Esophagus squamous epithelium (tissue), 5 donors: ENCODE measurements at places on chromosomes 11 and 22. TPM values are rescaled to one million over a fixed set of nuclear protein-coding genes. Genes with fewer than 3 reads are reported as not detected.

DNA sequence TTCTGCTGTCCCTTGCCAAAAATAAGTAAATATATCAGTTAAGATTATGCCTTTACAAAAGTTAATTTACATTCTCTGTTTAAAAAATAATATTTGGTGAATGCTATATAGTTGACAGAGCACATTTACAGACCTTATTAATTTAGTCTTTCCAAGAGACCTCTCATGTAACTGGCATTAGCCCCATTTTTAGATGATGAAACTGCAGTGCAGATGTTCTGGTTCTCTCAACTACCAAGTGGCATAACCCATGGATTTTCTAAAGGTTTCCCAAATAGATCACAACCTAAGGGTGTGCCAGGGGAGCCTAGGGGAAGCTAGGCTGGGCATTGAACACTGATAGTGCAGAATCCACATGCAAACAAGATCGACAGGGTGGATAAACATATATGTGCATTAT is 88.5 kb downstream of the RNF169 start:
- H3K27ac ChIP-seq, result no peak overlapping the region
- H3K4me1 ChIP-seq, result no peaks in the 10 kb centered on the region
- no peaks in the 10 kb centered on the region for H3K27me3 ChIP-seq

- H3K4me3 ChIP-seq, result peak overlapping the region; percentile 50
- peak; percentile 22 for DNase-seq
- H3K4me1 ChIP-seq, result peaks cover 37% of the 10 kb centered on the region
- peak overlapping the region; percentile 84 for H3K27ac ChIP-seq
- no peaks in the 10 kb centered on the region for H3K36me3 ChIP-seq
- no peaks in the 10 kb centered on the region for H3K27me3 ChIP-seq
Observed at GRCh38 chr22:35840302-35840739, 122.6 kb downstream of the APOL5 start.

GRCh38 chr22:29539105-29539504 is 14.5 kb downstream of the THOC5 start:
- peaks cover 99% of the 10 kb centered on the region for H3K36me3 ChIP-seq
- no peak overlapping the region for H3K4me3 ChIP-seq
- H3K27ac ChIP-seq, result no peak overlapping the region
- H3K27me3 ChIP-seq, result no peaks in the 10 kb centered on the region
- no peaks in the 10 kb centered on the region for H3K4me1 ChIP-seq

DNA sequence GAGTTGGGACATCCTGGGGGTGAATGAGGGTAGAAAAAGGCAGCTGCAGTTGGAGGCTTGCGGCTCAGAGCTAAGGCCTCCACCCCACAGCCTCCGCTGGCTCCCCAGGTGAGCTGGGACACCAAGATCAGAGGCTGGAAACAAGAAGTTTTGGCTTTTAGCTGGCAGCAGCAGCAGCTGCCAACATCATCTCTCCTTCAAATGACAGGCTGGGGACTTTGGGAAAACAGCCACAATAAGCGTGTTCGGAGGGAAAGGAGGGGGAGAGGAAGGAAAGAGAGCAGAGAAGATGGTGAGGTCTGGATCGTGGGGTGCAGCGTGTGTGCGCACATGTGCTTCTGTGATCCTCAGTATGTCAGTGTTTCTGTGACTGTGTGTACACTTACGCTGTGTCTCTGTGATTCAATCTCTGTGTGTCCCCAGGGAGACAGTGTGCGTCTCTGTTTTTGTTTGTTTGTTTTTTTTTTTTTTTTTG is 62.0 kb upstream of the RASD2 start:
- no peaks in the 10 kb centered on the region for H3K36me3 ChIP-seq
- H3K27ac ChIP-seq, result no peak overlapping the region
- peaks cover 36% of the 10 kb centered on the region for H3K4me1 ChIP-seq
- H3K27me3 ChIP-seq, result no peaks in the 10 kb centered on the region
- no peak for DNase-seq

WNT7B gene
- total RNA-seq, result 15.8 TPM

GRCh38 chr11:44799012-44799411 is 72.2 kb downstream of the TSPAN18 start:
- no peak for DNase-seq
- H3K36me3 ChIP-seq, result no peaks in the 10 kb centered on the region
- no peaks in the 10 kb centered on the region for H3K27me3 ChIP-seq
- H3K4me1 ChIP-seq, result peaks cover 9% of the 10 kb centered on the region
- no peak overlapping the region for H3K4me3 ChIP-seq
- no peak overlapping the region for H3K27ac ChIP-seq

GRCh38 chr11:129699711-129700304 is 115.8 kb upstream of the TMEM45B start:
- peaks cover 12% of the 10 kb centered on the region for H3K4me1 ChIP-seq
- no peak overlapping the region for H3K4me3 ChIP-seq
- H3K27me3 ChIP-seq, result no peaks in the 10 kb centered on the region
- H3K36me3 ChIP-seq, result no peaks in the 10 kb centered on the region
- H3K27ac ChIP-seq, result no peak overlapping the region
- DNase-seq, result no peak

DNA sequence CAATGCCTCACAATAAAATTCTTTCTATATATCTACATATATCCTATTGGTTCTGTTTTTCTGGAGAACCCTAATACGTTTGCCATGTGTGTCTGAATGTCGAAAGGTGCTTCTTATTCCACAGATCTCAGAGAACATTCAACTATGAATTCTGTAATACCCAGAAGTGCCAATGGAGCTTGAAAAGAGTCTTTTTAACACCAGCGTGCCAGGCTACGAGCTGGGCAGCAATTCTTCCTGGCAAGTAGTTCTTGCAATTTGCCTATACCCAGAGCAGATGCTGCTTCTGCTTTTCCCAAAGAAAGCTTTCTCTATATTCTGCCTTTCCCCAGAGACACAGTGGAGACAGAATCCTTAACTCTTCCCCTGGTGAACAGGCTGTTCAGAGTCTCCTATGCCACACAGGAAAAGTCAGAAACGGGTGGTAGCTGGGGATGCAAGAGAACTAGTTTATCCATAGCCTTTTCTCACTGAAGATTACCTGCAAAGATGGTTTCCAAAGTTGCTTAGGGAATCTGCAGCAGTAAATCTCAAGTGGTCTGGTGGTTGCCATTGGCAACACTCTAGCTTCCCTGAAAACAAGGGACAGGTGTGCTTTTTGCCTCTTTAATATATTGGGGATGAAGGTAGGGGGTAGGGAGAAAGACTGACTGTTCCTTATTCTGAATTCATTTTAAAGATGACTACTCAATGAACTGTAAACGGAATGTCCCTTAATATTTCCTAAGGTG is 16.8 kb upstream of the PAFAH1B2 start:
- no peaks in the 10 kb centered on the region for H3K4me1 ChIP-seq
- H3K36me3 ChIP-seq, result no peaks in the 10 kb centered on the region
- no peak overlapping the region for H3K4me3 ChIP-seq
- no peak overlapping the region for H3K27ac ChIP-seq
- no peaks in the 10 kb centered on the region for H3K27me3 ChIP-seq

ZNF70 gene
- 1.1 TPM for total RNA-seq

DNA sequence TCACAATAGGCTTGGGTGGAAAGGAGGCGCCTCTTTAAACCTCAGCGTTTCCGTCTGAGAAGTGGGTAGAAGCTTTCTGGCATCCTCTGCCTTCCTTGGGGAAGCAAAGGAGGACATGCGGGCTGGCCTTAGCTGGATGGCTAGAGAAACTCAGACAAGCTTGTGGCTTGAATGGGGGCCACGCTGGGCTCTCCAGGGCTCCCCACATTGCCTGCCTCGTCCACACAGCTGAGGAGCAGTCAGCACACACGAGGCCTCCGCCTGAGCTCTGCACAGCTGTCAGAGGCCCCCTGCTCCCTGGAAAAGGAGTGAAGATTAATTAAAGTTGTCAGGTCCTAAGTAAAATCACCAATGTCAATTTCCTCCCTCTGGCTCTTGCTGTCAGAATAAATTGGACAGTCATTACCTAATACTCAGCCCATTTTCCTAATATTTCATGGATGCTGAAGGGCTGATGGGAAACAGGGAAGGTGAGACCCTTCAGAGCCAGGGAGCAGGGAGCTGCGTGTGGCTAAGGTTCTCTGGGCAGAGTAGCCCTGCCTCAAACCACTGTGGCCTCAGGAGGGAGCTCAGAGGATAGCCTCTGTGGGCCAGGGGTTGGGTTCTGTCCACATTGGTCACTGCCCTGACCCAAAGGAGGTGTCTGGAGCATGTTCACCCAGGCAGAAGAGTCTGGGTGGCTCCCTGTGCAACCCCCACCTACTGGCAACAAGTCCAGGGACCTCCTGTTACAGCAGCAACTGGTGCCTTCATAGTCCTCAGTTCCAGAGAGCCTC is 118.3 kb upstream of the CD82 start:
- H3K4me1 ChIP-seq, result no peaks in the 10 kb centered on the region
- peaks cover 30% of the 10 kb centered on the region for H3K27me3 ChIP-seq
- H3K27ac ChIP-seq, result no peak overlapping the region
- H3K36me3 ChIP-seq, result no peaks in the 10 kb centered on the region
- no peak overlapping the region for H3K4me3 ChIP-seq

DNA sequence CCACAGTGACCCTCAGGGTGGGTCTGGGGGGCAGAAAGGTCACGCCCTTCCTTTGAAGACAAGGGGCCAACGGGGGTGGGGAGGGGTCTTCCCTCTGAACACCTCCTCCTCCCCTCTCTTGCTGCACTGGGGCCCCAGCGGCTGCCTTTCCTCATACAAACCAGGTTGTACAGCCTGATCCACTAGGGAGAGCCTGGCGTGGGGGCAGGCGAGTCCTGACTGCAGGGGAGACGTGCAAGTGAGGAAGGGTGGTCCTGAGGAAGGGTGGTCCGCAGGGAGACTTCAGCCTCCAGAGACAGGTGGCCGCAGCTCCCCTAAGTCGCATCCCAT is 43.6 kb upstream of the LINC01488 start:
- H3K27me3 ChIP-seq, result no peaks in the 10 kb centered on the region
- H3K4me3 ChIP-seq, result no peak overlapping the region
- no peak overlapping the region for H3K27ac ChIP-seq
- no peaks in the 10 kb centered on the region for H3K36me3 ChIP-seq

GRCh38 chr11:130399196-130399595 is 29.2 kb downstream of the ADAMTS8 start:
- H3K27ac ChIP-seq, result no peak overlapping the region
- no peaks in the 10 kb centered on the region for H3K36me3 ChIP-seq
- H3K4me1 ChIP-seq, result peaks cover 29% of the 10 kb centered on the region
- DNase-seq, result no peak
- H3K27me3 ChIP-seq, result no peaks in the 10 kb centered on the region

DNA sequence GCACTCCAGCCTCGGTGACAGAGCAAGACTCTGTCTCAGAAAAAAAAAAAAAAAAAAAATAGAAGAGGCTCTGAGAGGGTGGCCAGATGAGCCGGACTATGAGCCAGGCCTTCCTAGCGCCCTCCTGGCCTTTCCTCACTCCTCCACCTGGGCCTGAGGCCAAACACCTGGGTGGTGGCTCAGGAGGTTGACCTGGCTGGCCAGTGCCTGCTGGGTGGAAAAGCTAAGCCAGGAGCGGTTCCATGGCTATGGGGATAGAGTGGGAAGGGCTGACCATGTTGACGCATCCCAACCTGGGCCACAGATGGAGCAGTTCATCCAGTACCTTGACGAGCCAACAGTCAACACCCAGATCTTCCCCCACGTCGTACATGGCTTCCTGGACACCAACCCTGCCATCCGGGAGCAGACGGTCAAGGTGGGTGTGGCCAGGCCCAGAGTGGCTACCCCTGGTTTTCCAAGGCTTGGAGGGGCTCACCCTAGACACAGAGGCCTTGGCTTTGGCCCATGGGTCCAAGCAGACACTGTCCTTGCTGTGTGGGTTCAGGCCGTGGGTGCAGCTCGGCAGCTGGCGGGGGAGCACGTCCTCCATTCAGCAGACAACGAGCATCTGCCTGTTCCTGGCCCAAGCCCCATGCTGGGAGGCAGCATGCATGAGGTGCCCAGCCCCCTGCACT is 7.6 kb downstream of the SCYL1 start:
- H3K4me1 ChIP-seq, result peaks cover 5% of the 10 kb centered on the region
- no peak overlapping the region for H3K4me3 ChIP-seq
- no peak for DNase-seq
- peaks cover 35% of the 10 kb centered on the region for H3K36me3 ChIP-seq
- no peaks in the 10 kb centered on the region for H3K27me3 ChIP-seq
- H3K27ac ChIP-seq, result no peak overlapping the region

LRRC75B gene
- 4.0 TPM for total RNA-seq

- H3K27ac ChIP-seq, result no peak overlapping the region
- H3K27me3 ChIP-seq, result no peaks in the 10 kb centered on the region
- no peak overlapping the region for H3K4me3 ChIP-seq
- no peaks in the 10 kb centered on the region for H3K4me1 ChIP-seq
- DNase-seq, result no peak
Observed at GRCh38 chr11:121321614-121322243, 29.2 kb downstream of the SC5D start.

- peak overlapping the region; percentile 83 for H3K27ac ChIP-seq
- H3K4me1 ChIP-seq, result peaks cover 37% of the 10 kb centered on the region
- DNase-seq, result no peak
- H3K4me3 ChIP-seq, result peak overlapping the region; percentile 74
Observed at GRCh38 chr22:31629741-31630184, 32.3 kb downstream of the PISD start.

DNA sequence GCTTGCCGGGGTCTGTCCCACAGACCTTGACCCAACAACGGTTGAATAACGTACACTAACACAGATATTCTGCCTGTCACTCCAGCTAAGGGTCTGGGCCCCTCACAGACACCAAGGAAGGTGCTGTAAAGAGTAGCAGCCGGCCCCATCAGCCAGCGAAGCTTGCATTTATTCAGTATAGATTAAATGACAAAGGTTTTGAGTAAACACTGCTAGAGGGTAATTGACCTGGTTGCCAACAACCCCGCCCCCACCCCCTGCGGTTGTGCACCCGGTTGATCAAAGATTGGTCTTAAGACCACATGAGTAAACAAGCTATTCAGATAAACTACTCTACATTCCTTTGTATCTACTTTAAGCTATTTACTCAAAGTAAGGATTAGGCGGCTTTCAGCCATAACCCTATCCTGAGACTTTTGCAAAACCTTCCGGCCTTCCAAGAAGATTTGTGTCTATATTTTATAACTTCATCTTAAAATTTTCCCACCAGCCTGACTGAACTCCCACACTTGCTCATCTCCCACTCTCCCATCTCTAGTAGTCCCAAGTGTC is 4.8 kb upstream of the CKAP5 start:
- H3K27me3 ChIP-seq, result no peaks in the 10 kb centered on the region
- H3K4me1 ChIP-seq, result no peaks in the 10 kb centered on the region
- no peak overlapping the region for H3K27ac ChIP-seq
- no peaks in the 10 kb centered on the region for H3K36me3 ChIP-seq
- DNase-seq, result no peak

CRY2 gene
- total RNA-seq, result 13.6 TPM

NAALAD2 gene
- total RNA-seq, result 0.76 TPM

- H3K4me1 ChIP-seq, result no peaks in the 10 kb centered on the region
- H3K4me3 ChIP-seq, result no peak overlapping the region
- no peaks in the 10 kb centered on the region for H3K27me3 ChIP-seq
- H3K36me3 ChIP-seq, result no peaks in the 10 kb centered on the region
- no peak for DNase-seq
- H3K27ac ChIP-seq, result no peak overlapping the region
Observed at GRCh38 chr11:2760196-2760871, 60.5 kb upstream of the KCNQ1OT1 start.
